ENCODE measurements at places on chromosomes 2 and 18.

GRCh38 chr2:2703762-2704427 is 372.8 kb upstream of the MYT1L start:
- no peak for DNase-seq

DNA sequence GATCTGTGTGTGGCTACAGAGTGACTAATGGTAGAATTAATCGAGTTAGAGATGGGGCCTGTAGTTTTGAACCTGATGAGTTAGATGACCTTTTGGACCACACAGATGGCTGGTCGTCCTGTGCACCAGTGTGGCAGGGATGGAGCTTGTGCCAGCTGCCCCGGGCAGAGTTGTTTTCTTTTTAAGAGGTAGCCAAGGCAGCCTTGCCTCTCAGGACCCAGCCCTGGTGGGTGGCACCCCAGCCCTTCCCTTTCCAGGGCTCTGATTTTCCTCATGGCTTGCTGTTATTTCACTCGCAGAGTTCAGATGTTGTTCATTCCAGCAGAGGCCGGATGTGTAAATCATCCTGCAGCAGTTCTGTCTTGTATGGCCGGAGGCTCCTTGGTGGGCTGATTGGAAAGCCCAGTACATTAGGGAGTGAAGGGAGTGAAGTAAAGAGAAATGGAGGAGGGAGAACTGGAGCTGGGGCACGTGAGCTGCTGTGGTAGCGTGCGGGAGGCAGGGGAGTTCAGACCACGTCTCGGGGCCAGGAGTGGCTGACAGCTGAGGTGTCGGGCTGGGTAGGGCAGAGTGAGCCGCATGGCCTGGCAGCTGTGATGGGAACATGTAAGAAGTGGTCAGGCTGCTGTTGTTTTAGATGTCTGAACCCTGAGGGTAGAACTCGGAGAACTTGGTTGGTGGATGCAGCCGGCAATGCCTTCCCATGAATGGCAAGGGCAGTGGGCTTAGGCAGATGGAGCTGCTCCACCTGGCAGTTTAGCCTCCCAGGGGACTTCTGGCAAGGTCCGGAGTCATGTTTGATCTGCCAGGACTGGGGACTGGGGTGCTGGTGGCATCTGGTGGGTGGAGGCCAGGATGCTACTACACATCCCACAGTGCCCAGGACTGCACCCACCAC is 28.8 kb downstream of the ASAP2 start:
- DNase-seq, result peak; percentile 71

GRCh38 chr18:23550898-23551297 is 35.4 kb downstream of the NPC1 start:
- DNase-seq, result no peak

- no peak for DNase-seq
Observed at GRCh38 chr18:46459789-46460455, 197.1 kb downstream of the LOXHD1 start.

GRCh38 chr2:66080127-66080526 is 354.8 kb upstream of the MEIS1 start:
- DNase-seq, result no peak

GRCh38 chr2:133489641-133490410 is 78.4 kb downstream of the NCKAP5 start:
- DNase-seq, result no peak

DNA sequence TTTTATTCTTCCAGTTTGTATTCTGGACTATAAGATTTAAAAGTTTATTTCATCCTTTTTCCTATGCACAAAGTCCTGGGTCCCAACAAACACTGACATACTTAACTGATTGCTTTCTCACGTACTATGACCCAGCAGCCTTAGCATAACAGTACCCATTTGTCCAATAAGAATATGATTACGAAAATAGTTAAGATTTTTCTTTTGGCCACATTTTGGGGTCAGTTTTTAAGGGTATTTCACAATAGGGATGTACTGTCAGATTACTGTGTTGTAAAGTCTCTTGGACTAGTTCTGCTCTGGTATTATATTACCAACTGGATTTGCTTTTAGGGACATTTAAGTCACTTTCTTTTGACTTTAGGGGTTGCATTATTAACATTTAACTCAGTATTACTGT is 46.1 kb downstream of the TTC39C start:
- DNase-seq, result no peak

GRCh38 chr2:77005522-77005921 is 516.7 kb downstream of the LRRTM4 start:
- DNase-seq, result no peak

- DNase-seq, result peak; percentile 86
Observed at GRCh38 chr2:20561637-20562454, 89.1 kb downstream of the HS1BP3 start.

GRCh38 chr18:31819106-31819924 is 58.6 kb upstream of the SLC25A52 start:
- DNase-seq, result peak; percentile 56

GRCh38 chr2:667332-667999 is 9.7 kb downstream of the TMEM18 start:
- DNase-seq, result peak; percentile 81

DNA sequence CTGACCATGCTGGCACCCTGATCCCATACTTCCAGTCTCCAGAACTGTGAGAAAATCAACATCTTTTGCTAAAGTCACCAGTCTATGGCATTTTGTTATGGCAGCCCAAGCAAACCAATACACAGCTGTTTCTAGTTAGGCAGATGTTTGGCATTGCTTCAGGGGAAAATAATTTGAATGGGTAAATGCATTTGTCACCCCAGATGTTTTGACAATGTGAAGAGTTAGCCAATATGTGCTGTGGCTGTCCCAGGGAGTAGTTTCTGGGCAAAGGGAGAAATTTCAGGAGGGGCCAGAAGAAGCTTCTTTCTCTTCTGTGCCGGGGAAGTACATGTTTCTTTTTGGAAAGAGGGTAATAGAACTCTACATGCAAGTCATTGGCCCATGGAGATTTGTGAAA is 619.0 kb downstream of the SLC4A3 start:
- DNase-seq, result peak; percentile 20

- no peak for DNase-seq
Observed at GRCh38 chr2:26477126-26477910, 606 bp downstream of the OTOF start.

DNA sequence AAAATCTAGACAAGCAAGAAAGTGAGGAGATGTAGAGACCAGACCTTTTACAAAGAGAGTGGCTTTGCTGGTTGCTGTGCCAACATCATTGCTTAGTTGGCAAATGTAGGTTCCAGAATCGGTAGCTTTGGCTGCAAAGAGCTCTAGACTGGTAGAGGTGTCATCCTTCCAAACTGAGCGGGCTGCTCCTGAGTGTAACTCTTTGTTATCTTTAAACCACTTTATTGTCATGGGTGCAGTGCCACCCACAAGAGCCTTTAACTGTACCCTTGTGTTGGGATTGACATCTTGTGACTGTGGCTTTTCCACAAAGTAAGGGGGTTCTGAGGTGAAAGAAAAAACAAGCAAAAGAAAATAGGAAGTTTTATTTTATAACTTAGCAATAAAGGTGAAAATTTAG is 77.2 kb downstream of the TTN start:
- no peak for DNase-seq

- no peak for DNase-seq
Observed at GRCh38 chr2:28326469-28326805, 66.2 kb upstream of the FOSL2 start.

DNA sequence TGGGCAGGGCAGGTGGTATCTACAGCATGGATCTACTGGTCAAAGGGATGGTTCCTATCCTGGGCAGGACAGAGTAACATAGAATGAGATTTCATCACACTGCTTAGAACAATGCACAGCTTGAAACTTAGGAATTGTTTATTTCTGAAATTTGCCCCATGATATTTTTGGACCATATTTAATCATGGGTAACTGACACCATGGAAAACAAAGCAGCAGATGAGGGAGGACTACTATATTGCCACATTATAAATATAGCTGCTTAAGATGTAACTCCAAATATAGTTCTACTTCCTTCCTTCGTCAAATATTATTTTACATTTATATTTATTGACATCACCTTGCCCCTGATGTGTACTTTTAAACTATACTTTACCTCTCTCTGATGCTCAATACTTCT is 254.7 kb downstream of the PTPRM start:
- DNase-seq, result no peak

DNA sequence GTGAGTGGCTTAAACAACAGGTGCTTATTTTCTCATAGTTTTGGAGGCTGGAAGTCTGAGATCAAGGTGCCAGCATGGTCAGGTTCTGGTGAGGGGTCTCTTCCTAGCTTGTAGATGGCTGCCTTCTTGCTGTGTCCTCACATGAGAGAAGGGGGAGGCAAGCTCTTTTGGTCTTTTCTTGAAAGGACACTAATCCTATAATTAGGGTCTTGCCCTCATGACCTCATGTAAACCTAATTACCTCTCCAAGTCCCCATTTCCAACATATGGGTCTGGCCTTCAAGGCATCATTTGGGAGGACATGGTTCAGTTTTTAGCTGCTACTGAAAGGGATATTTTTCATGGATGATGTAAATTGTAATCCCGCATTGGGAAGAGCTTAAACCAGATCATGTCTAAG is 18.0 kb downstream of the RBM44 start:
- DNase-seq, result no peak

GRCh38 chr2:228446734-228447133 is 265.2 kb upstream of the SPHKAP start:
- peak; percentile 40 for DNase-seq

- peak; percentile 49 for DNase-seq
Observed at GRCh38 chr2:160516547-160517365, 23.1 kb upstream of the RBMS1 start.

DNA sequence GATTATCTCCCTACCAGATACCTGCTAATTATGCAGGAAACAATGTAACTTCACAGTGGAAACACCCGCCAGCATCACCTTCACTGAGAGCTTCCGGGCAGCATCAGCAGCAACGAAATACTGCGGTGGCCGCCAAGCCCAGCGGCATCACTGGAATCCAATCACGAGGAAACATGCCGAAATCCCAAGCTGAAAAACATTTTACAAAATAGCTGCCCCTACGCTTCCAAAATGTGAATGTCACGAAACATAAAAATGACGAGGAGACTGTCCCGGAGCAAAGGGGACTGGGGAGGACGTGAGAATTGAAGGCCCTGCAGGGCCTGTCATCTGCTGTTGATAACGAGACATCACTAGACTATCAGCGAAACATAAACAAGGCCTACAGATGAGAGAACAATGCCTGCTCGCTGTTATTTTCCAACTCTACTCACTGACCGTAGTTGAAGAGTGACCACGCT is 82.6 kb downstream of the HDAC4 start:
- DNase-seq, result no peak

DNA sequence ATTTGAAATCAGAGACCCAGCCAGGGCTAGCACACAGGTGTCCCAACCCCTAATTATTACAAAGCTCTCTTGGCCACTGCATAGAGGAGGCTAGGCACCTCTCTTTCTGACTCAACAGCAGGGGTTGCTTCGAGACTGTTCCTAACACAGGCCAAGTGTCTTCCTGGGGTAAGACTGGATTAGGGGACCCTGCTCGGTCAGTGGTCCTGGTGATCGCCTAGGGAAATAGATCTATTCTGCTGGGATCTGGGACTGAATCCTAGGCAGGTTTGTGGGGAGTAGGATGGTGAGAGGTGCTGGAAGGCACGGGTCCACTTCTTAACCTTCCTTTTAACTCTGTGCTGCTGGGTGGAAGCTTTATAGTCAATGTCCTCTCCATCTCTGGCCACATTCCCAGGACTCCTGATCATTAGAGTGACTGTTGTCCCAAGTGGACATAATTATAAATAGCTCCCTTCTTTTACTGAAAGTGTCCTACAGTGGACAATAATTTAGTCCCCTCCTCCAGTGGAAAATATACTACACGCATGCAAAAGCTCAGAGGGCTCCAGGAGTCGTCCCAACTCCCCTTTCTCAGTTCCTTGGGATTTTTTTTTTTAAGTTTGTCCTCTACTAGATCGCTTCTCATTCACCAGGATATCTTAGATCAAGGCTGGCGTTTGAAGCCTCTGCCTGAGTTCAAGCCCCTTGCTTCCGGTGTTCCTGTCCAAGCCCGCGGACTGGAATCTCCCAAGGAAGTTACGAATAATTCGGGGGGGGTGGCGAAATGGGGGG is 1.3 kb upstream of the TRIB2 start:
- no peak for DNase-seq

DNA sequence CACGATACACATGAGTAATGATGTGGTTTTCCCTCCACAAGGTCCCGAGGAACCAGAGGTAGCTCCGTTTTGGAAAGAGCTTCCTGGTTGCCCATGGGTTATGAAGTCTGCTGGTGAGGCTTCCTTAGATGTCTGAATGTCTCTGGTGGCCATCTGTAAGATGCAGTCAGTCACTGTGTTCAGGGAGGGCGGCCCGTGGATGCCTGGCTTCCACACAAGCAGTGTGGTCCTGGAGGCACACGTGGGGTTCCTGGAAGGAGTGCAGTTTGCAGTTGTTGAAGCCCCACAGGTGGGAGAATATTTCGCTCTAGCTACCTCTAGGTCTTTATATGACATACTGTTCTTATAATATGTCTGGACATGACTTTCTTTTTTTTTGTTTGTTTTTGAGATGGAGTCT is 209.0 kb downstream of the FAM210A start:
- no peak for DNase-seq

- DNase-seq, result peak; percentile 59
Observed at GRCh38 chr2:12304564-12305171, 412.1 kb upstream of the TRIB2 start.

DNA sequence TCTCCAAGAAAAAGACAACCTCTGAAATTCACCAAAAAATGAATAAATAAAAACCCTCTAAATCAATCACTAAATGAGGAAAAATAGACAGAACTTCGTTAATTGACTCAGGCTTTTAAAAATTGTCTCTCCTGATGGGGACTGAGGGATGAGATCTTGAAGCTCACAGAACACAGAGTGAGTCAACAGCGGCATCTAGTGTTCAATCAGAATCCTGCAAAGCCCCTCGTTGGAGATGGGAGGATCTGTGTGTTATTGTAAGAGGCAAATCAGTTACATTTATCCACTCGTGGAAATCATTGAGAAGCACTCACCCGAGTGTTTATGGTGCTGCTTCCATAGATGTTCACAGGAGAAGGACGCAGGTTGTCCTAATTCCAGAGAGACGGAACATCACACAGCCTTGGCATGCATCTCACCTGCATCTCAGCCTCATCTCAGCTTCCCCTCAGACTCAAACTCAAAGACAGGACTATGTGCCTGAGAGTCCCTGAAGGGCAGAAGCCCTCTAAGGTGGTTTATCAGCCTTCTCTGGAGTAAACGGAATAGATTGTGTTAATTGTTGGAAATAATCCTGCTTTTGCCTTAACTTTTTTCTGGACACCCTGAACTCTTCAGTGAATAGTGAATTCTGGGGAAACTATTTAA is 82.0 kb downstream of the MREG start:
- DNase-seq, result peak; percentile 61

Measured in HCEC 1CT (cell line).